ENCODE measurements at places on chromosomes 3 and 15.

DNA sequence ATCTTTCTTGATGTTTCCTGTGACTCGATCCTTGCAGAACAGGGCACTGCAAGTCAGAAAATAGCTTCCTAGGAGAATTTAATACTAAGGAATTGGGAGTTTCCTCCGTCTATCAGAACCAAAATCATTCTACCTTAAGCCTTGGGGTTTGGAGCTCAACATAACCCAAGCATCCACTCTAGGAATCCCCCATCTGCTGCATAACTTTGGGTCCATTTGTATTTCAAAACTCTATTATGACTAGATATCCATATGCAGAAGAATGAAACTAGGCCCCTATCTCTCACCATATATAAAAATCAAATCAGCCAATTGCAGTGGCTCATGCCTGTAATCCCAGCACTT, 61.7 kb upstream of the AKAP13 start:
- DNase-seq = no peak

- no peak for DNase-seq
Measured at GRCh38 chr15:59567324-59567723, 44.3 kb upstream of the GCNT3 start.

- DNase-seq = no peak
Measured at GRCh38 chr3:69684309-69684961, 54.8 kb upstream of the MITF start.

- no peak for DNase-seq
Measured at GRCh38 chr3:123373474-123373987, 75.4 kb downstream of the ADCY5 start.

DNA sequence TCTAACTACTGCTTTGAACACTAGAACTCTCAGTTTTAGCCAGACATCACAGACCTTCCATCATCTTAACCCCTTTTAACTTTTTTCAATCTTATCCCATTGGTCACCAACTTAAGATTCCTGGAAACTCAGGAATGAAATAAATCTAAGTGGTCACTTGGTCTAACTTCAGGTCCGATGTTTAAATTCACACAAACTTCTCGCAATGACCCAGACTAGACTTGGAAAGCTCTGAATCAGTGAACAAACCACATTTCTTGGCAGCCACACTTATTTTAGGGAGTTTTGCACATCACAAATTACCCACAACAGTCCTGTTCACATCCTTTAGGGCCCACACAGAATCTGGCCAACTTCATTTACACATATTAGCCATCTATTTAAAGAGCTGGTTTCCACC, 118.9 kb downstream of the MAGI1 start:
- DNase-seq = no peak

GRCh38 chr3:168183774-168184173, 88.0 kb upstream of the GOLIM4 start:
- DNase-seq = no peak
